Naive thymus-derived CD8-positive, alpha-beta T cell (primary cell): ENCODE measurements at places on chromosomes 6 and 20. TPM values are rescaled to one million over a fixed set of nuclear protein-coding genes. Genes with fewer than 3 reads are reported as not detected.

Gene MYT1
- not detected for polyA plus RNA-seq

Gene SAMD3
- polyA plus RNA-seq = 91.4 TPM

Gene F13A1
- not detected for polyA plus RNA-seq

Gene BIRC7
- 0.43 TPM for polyA plus RNA-seq

Gene ENPP4
- 4.6 TPM for polyA plus RNA-seq

Gene ASIP
- not detected for polyA plus RNA-seq

Gene PCSK2
- not detected for polyA plus RNA-seq

Gene MAK
- polyA plus RNA-seq = not detected

Gene WFDC12
- polyA plus RNA-seq = not detected

Gene ANKRD66
- not detected for polyA plus RNA-seq

Gene LRRC73
- not detected for polyA plus RNA-seq

Gene PRKN
- 2.2 TPM for polyA plus RNA-seq

Gene RNF144B
- polyA plus RNA-seq = 3.6 TPM

Gene TMC2
- not detected for polyA plus RNA-seq

Gene HLA-DQA1
- 11.0 TPM for polyA plus RNA-seq

Gene TJAP1
- polyA plus RNA-seq = 8.4 TPM

Gene LHFPL5
- not detected for polyA plus RNA-seq

Gene DBNDD2
- 11.6 TPM for polyA plus RNA-seq

Gene CCDC170
- 0.09 TPM for polyA plus RNA-seq

Gene MATN4
- not detected for polyA plus RNA-seq

Gene OPN5
- not detected for polyA plus RNA-seq

Gene WFDC2
- 0.33 TPM for polyA plus RNA-seq

Gene SLC12A5
- polyA plus RNA-seq = not detected

Gene ZFP57
- not detected for polyA plus RNA-seq

Gene ZBP1
- 6.2 TPM for polyA plus RNA-seq

Gene SMOC2
- not detected for polyA plus RNA-seq

Gene CDSN
- not detected for polyA plus RNA-seq

Gene SLA2
- polyA plus RNA-seq = 18.9 TPM

Gene PRR18
- not detected for polyA plus RNA-seq

Gene PM20D2
- 11.9 TPM for polyA plus RNA-seq

Gene KCNK16
- polyA plus RNA-seq = not detected

Gene VGLL2
- not detected for polyA plus RNA-seq

Gene CEP250
- 17.5 TPM for polyA plus RNA-seq

Gene PROCR
- polyA plus RNA-seq = 5.9 TPM

Gene FAXC
- polyA plus RNA-seq = not detected

Gene AIG1
- polyA plus RNA-seq = 15.8 TPM

Gene DZANK1
- polyA plus RNA-seq = 1.3 TPM

Gene CLPSL1
- polyA plus RNA-seq = not detected

Gene PLAGL1
- 4.9 TPM for polyA plus RNA-seq

Gene TRERF1
- polyA plus RNA-seq = 7.1 TPM

Gene SLC17A2
- polyA plus RNA-seq = not detected

Gene SLC32A1
- polyA plus RNA-seq = not detected

Gene NKX2-2
- not detected for polyA plus RNA-seq

Gene SLC22A16
- not detected for polyA plus RNA-seq

Gene EIF2S2
- polyA plus RNA-seq = 21.6 TPM

Gene CGAS
- 1.9 TPM for polyA plus RNA-seq

Gene FOXQ1
- not detected for polyA plus RNA-seq

Gene LAMA4
- polyA plus RNA-seq = not detected

Gene BTNL2
- polyA plus RNA-seq = not detected
